ENCODE measurements at places on chromosomes 11 and 22.

DNA sequence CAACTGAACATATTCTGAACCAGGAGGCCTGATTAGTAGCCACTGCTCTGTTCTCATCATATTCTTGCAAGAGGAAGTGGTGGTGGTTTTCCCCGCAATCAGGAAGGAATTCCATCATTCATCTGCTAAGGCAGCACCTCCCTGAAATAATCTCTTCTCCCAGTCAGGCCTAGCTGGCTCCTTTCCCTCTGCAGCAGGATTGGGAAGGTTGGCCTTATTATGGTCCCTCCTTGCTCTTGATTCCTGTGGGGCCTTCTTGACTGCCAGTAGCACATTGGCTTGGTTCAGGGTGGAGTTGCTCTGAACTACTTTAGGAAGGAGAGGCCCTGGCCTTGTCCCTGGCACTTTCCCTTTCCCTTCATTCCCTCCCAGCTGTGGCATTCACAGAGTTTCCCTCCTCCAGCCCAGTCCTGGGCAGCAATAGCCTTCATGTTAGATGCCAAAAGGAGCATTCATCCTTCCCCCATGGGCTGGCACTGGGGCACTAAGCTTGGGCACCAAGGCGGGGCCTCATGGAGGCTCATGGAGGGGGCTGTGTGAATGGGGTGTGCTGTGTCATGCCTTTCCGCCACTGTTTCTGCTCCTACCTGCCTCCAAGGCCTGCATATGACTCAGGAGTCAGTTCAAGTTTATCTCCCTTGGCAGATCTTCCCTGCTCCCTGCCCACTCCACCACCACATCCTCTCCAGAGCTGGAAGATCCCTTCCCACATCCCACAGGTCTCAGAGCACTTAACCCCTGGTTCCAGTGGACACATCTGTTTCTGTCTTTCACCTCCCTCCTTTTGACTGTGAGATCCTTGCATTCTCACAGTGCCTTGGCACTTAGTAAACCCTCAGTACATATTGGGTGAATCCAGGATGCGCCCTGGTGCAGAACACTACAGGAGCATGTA, 27.6 kb upstream of the CD44 start:
- DNase-seq, result no peak

GRCh38 chr22:23388517-23388890, 191.6 kb downstream of the IGLL1 start:
- DNase-seq, result no peak

DNA sequence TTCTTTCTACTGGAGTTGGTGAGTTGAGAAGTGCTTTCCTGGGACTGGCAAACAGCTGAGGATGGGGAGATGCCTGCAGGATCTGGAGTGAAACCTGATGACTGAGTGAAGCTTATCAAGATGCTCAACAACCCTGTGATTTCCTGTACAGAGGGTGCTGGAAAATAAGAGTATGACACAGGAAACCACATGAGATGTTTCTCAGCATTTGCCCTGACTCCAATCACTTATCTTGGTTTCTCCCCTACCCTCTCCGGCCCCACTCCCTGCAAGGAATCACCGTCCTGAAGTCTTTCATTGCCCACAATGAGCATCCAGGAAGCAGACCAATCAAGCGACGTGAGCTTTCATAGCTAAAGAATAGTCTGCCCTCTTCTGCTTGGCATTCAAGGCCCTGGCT, at the start of gene MRGPRX2:
MRGPRX2 (minus strand) TSS at position 89 of the 400 bp plus-strand sequence. CDS start 4,315 bp downstream, outside the sequence.
- no peak for DNase-seq

DNA sequence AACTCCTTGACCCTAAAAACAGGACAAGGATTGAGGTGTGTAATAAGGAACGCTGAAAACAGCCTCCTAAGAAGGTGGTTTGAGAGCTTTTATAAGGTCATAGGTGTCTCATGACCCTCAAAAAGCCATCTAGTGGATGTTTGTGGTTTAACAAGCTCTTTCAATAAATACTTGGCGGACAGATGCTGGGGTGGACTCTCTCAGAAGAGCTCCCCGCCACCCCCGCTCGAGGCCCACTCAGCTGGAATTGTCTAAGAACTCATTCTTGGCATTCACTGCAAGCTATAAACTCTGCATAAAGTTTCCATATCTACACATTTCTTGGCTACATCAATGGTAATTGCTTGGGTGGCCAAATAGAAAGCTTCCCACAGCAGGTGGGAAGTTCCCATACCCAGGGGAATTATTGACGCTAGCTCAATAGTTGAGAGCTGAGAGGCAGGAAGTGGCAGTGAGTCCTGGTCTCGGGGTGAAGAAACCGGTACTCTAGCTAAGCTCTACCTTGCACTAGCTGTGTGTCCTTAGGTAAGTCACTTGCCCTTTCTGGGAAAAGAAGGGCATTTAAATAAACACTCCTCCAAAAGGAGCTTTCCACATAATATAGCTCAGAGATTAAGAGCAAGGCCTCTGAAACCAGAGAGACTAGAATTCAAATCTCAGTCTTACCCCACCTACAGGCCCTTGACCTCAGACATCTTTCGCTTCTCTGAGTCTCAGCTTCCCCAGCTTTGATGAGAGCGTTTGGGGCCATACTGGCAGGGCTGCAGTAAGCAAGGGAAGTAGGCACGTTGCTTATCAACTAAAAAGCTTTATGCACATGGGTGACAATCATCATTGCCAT, 6.4 kb downstream of the MS4A15 start:
- no peak for DNase-seq

DNA sequence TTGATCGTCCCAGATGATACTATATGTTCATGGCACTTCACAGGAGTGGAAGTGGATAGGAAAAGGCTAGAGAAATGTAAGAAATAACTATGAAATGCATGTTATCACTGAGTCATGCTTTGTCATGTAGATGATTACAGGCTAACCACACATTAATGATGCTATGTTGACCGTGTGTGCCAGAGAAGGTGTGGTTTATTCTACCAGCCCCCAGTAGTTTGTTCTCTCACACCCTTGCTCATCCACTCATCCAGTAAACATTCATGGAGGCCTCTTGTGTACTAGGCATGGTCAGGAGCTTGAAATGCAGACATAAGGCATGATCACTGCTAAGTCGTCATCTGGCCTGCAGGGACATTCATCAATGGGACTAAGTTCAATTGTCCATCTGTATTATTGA, 153.0 kb upstream of the PITPNB start:
- DNase-seq, result no peak

DNA sequence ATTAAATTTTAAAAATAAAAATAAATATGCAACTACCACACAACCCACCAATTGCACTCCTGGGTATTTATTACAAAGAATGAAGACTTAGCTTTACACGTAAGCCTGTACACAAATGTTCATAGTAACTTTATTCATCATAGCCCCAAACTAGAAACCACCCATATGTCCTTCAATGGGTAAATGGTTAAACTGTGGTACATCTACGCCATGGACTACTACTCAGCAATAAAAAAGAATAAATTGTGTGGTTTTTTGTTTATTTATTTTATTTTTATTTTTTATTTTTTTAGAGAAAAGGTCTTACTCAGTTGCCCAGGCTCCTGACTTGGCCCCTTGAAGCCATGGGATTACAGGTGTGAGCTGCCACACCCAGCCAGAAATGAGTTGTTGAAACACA, 14.6 kb downstream of the GAL start:
- no peak for DNase-seq

DNA sequence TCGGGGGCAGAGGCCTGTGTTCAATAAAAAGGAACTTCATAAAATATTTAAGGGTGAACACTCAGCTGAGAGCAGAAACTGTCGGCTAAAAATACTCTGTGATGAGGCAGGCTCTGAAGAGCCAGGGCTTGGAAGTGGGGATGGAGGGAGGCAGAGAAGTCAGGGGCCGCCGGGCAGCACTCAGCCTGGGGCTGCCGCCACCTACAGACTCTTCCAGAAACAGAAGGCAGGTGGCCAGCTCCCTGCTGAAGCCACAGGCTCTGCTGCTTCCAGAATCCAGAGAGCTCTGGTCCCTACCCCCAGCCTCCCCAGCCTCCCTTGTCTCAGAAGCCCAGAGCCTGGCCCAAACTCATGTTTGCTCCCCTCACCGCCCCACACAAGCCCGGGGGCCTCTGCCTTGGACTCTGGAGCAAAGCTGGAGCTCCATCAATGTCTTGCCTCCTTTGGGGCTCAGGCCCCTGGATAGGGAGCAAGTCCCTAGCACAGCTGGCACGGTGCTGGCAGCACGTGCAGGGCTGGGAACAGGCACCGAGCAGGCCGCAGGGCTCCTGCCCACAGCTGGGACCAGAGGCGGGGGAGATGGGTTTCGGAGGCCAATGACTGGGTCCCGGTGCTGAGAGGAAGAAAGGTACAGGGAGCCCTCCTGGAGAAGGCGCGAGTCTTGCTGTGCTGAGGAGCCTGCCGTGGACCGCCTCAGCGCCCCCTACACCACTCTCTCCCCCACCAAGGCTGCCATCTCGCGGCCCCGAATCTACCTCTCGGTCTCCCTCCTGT, 8.2 kb downstream of the LRFN4 start:
- DNase-seq, result no peak

DNA sequence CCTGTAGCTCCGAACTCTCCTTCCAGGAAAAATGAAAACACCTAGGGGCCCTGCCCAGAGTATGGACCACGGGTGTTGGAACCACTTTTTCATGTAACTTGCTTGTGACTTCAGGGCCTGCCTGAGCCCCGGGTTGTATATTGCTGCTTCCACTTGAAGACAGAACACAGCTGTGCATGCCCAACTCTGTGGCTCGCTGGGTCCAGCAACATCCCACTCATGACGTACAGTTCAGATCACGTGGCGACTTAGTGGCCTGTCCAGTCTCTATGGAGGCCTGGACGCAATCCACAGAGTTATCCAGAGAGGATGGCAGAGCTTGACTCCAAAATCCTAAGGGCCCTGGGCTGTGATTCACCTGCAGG, 6.8 kb downstream of the C11orf21 start:
- no peak for DNase-seq

GRCh38 chr11:130651066-130651855, 202.8 kb downstream of the ADAMTS15 start:
- DNase-seq, result no peak

GRCh38 chr11:6693342-6694228, 10.4 kb upstream of the MRPL17 start:
- DNase-seq, result no peak

DNA sequence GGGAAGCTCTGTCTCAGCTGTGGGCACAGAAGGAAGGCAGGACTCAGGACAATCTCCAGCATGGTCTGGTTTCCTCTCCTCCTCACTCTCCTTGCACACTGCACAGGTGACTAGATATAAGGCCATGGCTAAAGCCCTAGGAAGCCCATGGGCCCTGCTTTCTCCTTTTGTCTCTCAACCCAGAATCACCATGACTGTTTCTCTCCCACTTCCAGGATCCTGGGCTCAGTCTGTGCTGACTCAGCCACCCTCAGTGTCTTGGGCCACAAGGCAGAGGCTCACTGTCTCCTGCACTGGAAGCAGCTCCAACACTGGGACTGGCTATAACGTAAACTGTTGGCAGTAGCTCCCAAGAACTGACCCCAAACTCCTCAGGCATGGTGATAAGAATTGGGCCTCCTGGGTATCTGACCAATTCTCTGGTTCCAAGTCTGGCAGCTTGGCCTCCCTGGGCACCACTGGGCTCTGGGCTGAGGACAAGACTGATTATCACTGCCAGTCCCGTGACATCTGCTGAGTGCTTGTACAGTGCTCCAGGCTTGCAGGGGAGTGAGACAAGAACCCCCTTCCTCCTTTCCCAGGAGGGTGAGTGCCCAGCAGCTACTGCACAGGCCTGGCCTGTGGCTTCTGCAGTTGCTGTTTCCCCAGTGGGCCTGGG, 104.0 kb upstream of the TOP3B start:
- no peak for DNase-seq

- DNase-seq, result no peak
Measured at GRCh38 chr11:122045181-122045586, 70.8 kb downstream of the BLID start.

- no peak for DNase-seq
Measured at GRCh38 chr11:133388975-133389568, 143.2 kb downstream of the OPCML start.

DNA sequence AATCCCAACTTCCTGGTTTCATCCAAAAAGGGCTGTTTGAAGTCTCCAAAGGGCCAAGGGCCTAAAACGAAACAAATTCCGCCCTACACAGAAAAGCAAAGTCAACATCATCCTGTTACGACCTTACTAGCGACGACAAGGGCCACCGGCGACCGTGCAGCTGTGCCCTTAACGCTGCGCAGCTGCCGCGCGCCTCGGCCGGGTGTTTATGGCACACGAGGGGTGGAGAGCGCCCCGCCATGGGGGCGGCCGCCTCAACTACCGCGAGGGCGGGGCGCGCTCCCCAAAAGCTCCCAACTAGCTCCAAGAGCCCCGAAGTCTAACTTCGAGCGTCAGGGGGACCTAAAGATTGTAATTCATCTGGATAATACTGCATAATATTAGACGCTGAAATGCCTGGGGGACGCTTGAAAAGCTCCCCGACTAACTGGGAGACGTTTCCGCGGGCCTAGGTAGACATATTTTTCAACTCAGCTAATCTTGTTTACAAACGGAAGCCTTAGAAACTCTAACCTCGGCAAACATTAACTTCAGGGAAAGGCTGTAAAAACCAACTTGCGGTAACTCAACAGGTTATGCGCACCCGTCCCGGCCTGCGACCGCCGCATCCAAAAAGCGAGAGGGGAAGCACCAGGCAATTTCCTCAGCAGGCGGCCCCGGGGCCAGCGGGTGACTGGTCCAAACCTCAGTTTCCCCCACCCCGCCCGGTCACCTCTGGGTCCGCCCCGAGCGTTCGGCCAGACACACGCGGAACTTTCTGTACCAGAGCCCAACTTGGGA, 694 bp downstream of the TMEM123 start:
- DNase-seq, result peak; percentile 37

GRCh38 chr11:6249770-6250555, 9.7 kb upstream of the CCKBR start:
- no peak for DNase-seq

DNA sequence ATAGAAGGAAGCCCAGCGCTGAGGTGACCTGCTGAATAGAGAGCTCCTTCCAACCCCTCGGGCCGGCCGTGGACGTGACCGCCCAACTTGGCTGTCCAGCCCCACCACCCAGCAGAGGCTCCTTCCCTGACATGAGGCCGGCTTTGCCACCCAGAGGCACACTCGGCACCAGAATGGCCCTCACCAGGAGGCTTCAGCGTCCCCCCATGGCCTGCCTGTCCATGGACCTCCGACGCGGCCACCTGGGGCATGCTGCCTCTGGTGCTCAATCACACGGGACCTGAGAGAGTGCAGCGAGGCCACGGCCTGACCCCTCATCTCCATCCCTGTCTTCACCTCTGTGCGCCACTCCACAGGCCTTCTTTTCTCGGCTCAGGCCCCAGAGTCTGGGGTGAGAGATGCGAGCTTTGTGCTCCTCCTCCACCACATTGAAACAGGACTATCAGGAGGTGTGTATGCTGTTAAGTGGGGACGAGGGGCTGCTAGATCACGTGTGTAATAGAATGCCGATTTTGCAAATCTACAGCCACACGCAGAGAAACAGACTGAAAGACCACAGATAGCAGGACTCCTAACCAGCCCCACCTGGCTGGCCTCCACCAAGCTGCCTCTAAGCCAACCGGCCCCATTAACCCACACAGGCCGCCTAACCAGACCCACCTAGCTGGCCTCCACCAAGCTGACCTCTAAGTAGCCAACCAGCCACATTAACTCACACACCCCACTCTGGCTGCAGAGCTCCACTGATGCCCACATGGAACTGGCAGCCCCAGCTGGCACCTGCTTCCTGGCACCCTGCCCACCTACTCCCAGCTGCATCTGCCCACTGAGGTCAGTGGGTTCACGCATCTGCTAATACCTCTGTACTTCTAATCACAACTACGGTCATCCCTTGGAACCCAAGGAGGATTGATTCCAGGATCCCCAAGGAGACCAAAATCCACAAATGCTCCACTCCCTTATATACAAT, 20.7 kb downstream of the LINC01488 start:
- no peak for DNase-seq

All from stimulated activated CD8-positive, alpha-beta memory T cell treated with anti-CD3 and anti-CD28 coated beads, Interleukin-7, amount 100 ng/mL, for 24 hours (primary cell).